ENCODE measurements at places on chromosomes 7 and 10.

GRCh38 chr7:7323352-7323751 is 141.0 kb downstream of the C1GALT1 start:
- DNase-seq, result no peak

DNA sequence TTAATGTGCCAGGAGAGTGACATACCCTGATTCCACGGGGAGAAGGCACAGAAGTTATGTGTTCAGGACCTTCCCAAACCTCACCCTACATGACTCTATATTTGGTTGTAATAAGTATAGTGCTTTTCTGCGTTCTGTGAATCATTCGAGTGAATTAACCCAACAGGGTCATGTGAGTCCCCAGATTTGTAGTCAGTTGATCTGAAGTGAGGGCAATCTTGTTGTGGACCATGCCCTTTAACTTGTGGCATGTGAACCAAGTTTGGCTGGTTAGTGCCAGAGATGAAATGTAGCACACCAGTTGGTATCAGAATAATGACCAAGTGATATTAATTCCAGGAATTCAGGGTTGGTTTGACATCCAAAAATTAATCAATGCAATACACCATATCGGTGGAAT is 70.2 kb downstream of the NHLRC2 start:
- DNase-seq, result no peak

GRCh38 chr10:69474742-69475432 is 23.6 kb downstream of the TSPAN15 start:
- no peak for DNase-seq

- no peak for DNase-seq
These were observed 23.6 kb downstream of the IFIT3 start for GRCh38 chr10:89351412-89351779.

DNA sequence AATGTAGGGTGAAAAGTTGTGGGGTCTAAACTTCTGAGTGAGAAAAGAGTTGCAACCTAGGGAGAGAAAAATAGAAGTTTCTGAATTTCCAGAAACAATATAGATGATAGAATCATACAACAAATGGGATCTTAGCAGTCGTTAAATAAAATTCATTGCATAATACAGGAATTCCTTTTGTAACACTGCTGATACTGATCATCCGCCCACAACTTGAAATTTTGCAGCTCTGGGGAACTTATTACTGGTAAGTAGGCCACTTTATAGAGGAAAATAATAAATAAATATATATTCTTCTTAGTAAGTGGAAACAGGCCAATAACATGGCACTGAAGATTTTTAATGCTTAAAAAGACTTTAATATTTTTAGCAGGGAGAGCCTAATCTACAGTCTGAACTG is 81.9 kb upstream of the SMIM30 start:
- no peak for DNase-seq

- DNase-seq, result no peak
These were observed 239.8 kb downstream of the FZD1 start for GRCh38 chr7:91503934-91504555.

- no peak for DNase-seq
These were observed 104.4 kb upstream of the ZMIZ1 start for GRCh38 chr10:78964274-78964951.

DNA sequence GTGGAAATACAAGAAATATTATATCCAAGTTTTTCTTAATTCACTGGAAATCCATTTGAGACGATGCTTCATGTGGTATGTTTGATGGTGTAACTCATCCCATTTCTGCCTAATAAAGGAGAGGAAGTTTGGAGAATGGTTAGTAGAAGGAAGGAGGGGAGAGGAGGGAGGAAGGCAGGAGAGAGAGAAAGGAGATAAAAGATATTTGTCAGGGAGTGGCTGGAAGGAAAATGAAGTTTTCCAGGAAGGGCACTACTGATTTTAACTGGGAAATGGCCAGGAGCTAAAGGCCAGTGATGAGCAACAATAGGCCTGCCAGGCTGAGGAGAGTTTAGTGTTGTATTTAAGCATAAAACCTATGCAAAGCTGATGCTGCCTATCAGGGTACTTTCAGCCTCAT is 182.0 kb downstream of the STK31 start:
- DNase-seq, result no peak

DNA sequence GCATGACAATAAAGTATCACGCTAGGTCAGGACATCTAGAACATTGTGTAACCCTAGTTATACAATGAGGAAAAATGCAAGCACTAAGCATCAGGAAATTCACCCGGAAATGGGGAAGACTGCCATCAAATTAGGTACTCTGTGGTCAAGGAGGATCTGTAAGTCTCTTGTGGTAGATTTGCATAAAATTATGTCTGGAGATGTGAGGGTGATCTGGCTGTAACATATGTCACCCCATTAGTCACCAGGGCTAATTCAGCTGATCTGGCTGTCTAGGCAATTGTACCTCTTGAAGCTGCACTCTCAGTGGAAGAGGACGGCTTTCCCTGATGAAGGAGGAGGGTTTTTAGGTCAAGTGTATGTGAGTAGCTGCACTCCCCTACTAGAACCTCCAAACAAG is 14.8 kb downstream of the AKR1D1 start:
- no peak for DNase-seq

- no peak for DNase-seq
These were observed 139.4 kb downstream of the TACC2 start for GRCh38 chr10:122128357-122128756.

DNA sequence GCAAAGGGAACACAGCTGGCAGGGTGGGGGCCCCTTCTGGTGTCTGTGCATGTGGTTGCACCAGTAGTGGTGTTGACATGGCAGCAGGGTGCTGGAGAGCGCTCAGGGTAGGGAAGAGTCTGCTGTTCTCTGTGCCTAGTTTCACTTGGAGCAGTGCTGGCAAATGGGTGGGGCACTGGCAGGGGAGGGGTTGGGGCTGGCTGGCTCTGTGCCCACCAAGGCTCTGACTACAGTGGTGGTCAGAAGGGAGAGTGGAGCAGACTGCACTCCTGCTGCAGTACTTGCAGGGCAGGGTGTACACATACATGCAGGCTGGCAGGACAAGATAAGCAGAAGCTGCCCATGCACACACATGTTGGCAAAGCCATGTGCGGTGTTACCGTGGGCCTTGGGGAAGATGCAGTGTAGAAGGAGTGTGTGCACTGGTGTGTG is 18.2 kb downstream of the FAM25A start:
- no peak for DNase-seq

GRCh38 chr7:7756577-7756976 is 38.2 kb upstream of the RPA3 start:
- DNase-seq, result no peak

- no peak for DNase-seq
These were observed 68.2 kb downstream of the FANK1 start for GRCh38 chr10:125964558-125964957.

DNA sequence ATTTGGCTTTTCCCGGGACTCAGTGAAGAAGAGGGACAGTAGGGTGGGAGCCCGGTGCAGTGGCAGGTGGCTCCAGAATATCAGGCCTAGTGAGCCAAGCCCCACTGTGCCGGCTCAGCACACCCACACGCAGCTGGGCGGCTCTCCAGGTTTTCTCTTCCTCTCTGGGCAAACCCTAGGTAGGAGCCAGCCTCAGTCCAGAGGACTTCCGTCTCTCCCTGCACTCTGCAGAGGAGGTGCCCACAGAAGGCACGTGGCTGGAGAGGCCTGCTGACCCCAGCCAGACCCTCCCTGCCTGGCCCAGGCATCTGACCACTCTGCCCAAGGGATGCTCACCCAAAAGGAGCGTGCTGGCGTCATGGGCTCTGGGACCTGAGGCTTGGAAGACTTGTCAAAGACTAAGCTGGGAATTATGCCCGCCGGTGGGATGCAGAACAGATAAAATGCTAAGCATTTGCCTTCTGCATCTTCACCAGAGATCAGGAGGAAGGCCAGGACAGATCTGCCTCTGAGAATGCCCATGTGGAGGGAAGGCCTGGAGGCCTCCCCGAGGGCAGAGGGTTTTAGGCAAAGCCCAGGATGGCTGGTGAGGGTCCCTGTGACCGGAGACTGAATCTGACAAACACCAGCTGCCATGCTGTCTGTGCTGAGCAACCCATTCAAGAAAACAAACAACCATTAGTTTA is 40.2 kb downstream of the TCERG1L start:
- DNase-seq, result no peak

GRCh38 chr7:118757066-118757465 is 532.6 kb downstream of the ANKRD7 start:
- no peak for DNase-seq

DNA sequence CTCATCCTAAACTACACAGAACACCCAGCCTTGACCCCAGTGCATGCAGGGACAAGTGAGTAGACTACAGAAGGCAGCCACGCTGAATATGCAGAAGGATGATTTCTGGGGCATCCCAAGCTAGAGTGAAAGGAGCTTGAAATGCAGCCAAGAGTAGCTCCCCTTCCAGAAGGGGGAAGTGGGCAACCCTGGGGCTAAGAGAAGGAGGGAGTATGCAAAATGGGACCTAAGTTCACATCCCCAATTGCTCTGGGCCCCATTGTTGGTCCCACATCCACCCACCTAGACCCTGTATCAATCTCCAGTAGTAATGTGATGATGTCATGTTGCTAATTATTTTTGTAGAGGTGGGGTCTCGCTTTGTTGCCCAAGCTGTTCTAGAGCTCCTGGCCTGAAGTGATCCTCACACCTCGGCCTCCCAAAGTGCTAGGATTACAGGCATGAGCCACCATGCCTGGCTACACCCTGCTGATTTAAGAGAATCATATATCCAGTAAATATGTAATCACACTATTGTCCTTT is 5.6 kb upstream of the PSTK start:
- DNase-seq, result no peak

GRCh38 chr10:31584876-31585275 is 265.9 kb downstream of the ZEB1 start:
- no peak for DNase-seq

- peak; percentile 1 for DNase-seq
These were observed 13.4 kb upstream of the WDFY4 start for GRCh38 chr10:48670978-48671913.

DNA sequence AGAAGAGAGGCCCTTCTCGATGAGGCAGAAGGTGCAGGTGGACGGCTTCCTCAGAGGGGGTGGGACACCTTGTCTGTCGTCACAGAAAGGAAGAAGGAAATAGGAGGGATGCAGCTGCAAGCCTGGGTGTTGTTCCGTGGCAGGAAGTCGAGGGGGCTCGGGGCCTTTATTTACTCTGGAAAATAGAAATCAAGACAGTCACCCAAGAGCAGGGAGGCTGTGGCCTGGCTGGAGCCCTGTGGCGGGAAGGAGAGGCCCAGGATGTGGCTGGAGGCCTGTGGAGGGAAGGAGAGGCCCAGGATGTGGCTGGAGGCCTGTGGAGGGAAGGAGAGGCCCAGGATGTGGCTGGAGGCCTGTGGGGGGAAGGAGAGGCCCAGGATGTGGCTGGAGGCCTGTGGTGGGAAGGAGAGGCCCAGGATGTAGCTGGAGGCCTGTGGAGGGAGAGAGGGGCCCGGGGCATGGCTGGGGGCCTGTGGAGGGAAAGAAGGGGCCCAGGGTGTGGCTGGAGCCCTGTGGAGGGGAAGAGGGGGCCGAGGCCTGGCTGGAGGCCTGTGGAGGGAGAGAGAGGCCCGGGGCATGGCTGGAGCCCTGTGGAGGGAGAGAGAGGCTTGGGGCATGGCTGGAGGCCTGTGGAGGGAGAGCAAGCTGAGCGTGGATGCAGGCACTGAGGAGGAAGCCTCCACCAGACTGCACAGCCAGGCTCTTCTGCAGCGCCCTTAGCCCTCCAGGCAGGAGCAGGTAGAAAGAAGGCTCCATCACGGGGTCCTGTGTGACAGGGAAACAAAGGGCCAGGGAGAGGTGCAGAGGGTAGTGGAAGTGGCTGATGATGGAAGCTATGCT is 97.3 kb upstream of the SFMBT2 start:
- DNase-seq, result no peak

DNA sequence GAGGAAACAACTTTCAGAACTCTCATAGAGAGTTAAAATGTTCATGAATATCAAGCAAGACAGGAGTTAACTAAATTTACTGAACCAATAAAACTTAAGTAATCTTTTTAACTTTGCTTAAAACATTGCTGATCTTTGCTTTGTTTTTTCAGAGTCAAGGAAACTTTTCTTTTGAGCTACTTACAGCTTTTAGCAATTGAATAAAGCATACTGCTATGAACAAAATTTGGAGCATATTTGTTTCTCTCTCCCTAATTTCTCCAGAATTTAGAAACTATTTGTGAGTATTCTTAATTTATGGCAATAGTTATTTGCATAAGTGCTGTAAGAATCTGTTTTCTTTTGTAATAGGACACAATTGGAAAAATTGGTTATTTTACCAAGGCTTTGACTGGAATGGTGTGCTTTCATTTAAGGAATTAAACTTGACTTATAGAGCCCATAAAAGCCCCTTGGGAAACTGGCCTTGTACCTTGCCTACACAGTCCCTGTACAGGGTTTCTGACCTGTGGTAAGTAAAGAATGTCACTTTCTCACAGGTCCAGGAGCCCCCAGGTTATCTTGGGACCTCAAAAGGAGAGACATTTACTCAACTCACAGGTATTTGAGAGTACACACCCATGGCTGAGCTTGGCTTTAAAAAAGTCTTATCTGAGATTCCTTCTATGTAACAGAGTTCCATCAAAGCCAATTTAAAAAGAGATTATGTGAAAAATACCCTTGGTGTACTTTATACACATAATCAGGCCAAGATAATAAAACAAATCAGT is 23.3 kb upstream of the KIAA1549 start:
- no peak for DNase-seq

GRCh38 chr10:660970-661596 is 28.4 kb downstream of the DIP2C start:
- DNase-seq, result no peak

GRCh38 chr10:130630135-130630534 is 493.9 kb downstream of the GLRX3 start:
- DNase-seq, result no peak

GRCh38 chr7:30657131-30657530 is 25.1 kb downstream of the CRHR2 start:
- DNase-seq, result no peak

- DNase-seq, result peak; percentile 74
These were observed 1378.7 kb downstream of the XPNPEP1 start for GRCh38 chr10:108544500-108545120.

DNA sequence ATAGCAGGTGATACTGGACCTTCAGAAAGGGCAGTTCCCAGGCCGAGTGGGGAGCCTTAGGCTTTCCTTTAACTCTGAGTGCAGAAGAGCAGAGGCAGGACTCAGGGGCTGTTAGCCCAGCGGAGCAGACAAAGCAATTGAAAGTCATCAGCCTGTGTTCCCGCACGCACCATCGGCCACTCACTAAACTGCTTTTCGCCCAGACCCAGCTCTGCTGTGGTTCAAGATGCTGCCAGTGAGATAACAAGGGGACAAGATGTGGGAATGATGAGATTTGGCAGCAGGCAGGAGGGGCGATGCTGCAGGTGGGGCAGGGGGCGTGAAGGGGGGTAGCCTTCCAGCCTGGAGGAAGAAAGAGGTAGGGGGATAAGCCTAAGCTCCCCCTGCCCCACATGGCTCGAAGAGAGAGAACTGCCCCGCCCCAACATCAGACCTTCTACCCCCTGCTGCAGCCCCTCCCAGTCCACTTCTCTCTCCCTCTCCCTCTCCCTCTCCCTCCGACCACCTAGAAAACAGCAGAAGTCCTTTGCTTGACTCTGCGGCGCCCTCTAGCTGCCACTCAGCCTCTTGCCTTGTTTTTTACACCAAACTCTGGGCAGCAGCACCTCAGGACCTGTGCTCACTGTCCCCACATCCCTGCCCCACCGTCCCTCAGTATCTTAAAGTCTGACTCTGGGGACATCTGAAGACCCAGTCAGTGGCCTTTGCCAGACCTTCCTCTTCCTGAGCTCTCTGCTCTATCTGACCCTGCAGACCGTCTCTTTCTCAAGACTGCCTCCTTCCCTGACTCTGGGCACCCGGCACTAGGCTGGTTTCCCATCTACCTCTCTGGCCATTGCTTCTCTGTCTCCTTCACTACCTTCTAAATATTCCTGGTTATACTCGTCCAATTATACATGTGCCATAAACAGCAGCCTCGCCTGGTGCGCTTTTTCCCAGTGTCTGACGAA is 110.5 kb downstream of the C10orf105 start:
- DNase-seq, result peak; percentile 40

Data from NCI-H526 (cell line).